BJ (cell line): ENCODE measurements at places on chromosomes 1 and 21. TPM values are rescaled to one million over a fixed set of nuclear protein-coding genes. Genes with fewer than 3 reads are reported as not detected.

The PDZK1 gene
- polyA plus RNA-seq: 0.15 and 0.56 TPM in 2 replicates

The TRIM46 gene
- 3.5 and 5.4 TPM in 2 replicates for polyA plus RNA-seq

The SYT6 gene
- not detected in 2 replicates for polyA plus RNA-seq

The FCAMR gene
- not detected in 2 replicates for polyA plus RNA-seq

The PARS2 gene
- 3.7 and 3.9 TPM in 2 replicates for polyA plus RNA-seq

The TNFRSF1B gene
- 0.47 and 0.60 TPM in 2 replicates for polyA plus RNA-seq

The NMNAT2 gene
- 1.4 and 2.1 TPM in 2 replicates for polyA plus RNA-seq

The ARTN gene
- 0.17 and 0.39 TPM in 2 replicates for polyA plus RNA-seq

The ANKRD13C gene
- polyA plus RNA-seq: 7.8 and 11.1 TPM in 2 replicates

The CDC42BPA gene
- polyA plus RNA-seq: 17.9 and 24.8 TPM in 2 replicates

The LCE2B gene
- not detected in 2 replicates for polyA plus RNA-seq

The MNDA gene
- not detected in 2 replicates for polyA plus RNA-seq

The MEX3A gene
- 1.9 TPM in 2 replicates for polyA plus RNA-seq

The LCE2D gene
- polyA plus RNA-seq: not detected in 2 replicates

The SH2D2A gene
- 0.17 TPM in 1 of 2 replicates, not detected in the other for polyA plus RNA-seq

The USF1 gene
- 33.0 and 40.4 TPM in 2 replicates for polyA plus RNA-seq

The CRYBG2 gene
- polyA plus RNA-seq: 0.20 and 0.44 TPM in 2 replicates

The UBASH3A gene
- not detected in 2 replicates for polyA plus RNA-seq

The RUNX1 gene
- polyA plus RNA-seq: 22.3 and 36.1 TPM in 2 replicates

The TMIGD3 gene
- not detected in 2 replicates for polyA plus RNA-seq

The TNFRSF18 gene
- polyA plus RNA-seq: 0.40 TPM in 1 of 2 replicates, not detected in the other

The TAS1R1 gene
- polyA plus RNA-seq: 0.16 and 0.25 TPM in 2 replicates

The FCRL6 gene
- polyA plus RNA-seq: not detected in 2 replicates

The F13B gene
- not detected in 2 replicates for polyA plus RNA-seq

The AMPD2 gene
- 43.1 and 86.9 TPM in 2 replicates for polyA plus RNA-seq

The PITHD1 gene
- polyA plus RNA-seq: 33.7 and 35.2 TPM in 2 replicates

The PGBD5 gene
- polyA plus RNA-seq: 0.06 and 0.07 TPM in 2 replicates
